ENCODE measurements at places on chromosomes 16 and 17.
A peak's percentile ranks its signal among the peaks of the same experiment; 100 is the strongest.

DNA sequence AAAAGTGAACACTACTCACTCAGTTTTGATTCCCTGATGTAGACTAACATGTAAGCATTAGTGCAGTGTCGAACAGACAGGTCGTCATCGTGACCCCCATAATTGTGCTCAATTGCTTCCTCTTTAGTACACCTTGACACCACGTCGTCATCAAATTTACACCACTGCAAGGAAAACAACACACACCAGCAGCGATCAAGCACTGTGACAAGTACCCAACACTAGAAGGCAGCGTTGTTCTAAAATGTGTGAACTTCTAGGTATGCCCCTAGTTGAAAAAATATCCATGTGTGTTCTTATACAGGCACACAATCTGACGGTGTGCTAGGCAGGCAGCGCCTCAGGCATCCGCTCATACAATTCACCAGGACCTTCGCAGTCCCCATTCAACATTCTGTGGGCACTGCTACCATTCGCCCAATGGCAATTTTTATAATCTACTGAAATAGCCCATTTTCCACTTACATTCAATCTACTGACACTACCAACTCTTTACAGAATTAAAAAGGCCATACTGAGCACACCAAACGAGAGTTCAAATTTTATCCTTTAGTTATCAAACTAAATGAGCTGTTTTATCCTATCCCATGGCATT lies 23.1 kb downstream of the LITAFD start:
- peak; percentile 54 for DNase-seq

- peak; percentile 16 for DNase-seq
Measured at GRCh38 chr16:57380671-57381462, 8.6 kb downstream of the CX3CL1 start.

- DNase-seq = peak; percentile 4
Measured at GRCh38 chr17:73119631-73120030, 27.1 kb upstream of the SLC39A11 start.

DNA sequence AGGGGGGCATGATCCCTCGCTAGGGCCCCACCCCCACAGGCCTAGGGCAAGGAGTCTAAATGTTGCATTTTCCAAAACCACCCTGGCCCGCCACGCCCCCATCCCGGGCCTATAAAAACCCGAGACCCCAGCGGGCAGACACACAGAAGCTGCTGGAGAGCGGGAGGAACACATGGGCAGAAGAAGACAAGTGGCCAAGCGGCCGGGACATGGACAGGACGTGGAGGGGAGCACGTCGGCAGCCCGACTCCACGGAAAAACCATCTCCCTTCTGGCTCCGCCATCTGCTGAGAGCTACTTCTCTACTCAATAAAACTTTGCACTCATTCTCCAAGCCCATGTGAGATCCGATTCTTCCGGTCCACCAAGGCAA lies 34.1 kb upstream of the ENPP7 start:
- no peak for DNase-seq

- no peak for DNase-seq
Measured at GRCh38 chr16:10769381-10769780, 25.7 kb downstream of the NUBP1 start.

DNA sequence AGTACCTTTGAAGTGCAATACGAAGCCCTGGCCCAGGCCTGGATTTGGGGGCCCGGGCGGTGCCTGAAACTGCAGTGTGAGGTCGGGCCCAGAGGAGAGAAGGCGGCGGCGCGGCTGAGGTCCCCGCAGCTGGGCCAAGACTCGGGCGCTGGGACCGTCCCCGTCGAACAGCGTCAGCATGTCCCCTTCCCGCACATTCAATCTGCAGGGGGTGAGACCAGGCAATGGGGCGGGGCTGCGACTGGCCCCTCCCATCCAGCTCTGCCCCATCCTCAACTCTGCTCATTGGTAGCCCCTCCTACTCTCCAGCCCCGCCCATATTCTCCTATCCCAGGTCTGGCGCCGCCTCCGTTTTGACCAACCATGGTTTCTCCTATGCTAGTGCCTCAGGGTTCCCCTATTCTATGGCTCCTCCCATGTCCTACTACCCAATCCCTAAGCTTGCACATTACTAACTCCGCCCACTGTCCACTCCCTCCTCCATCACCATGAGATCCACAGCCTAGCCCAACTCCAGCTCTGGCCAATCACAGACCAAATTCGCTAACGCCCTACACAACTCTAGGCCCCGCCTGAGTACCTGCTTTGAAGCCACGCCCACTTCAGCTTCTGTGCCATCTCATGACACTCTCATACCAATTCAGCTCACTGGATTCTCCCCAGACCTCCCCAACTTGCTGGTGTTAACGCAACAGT lies 14.4 kb upstream of the CDIPT start:
- peak; percentile 56 for DNase-seq

DNA sequence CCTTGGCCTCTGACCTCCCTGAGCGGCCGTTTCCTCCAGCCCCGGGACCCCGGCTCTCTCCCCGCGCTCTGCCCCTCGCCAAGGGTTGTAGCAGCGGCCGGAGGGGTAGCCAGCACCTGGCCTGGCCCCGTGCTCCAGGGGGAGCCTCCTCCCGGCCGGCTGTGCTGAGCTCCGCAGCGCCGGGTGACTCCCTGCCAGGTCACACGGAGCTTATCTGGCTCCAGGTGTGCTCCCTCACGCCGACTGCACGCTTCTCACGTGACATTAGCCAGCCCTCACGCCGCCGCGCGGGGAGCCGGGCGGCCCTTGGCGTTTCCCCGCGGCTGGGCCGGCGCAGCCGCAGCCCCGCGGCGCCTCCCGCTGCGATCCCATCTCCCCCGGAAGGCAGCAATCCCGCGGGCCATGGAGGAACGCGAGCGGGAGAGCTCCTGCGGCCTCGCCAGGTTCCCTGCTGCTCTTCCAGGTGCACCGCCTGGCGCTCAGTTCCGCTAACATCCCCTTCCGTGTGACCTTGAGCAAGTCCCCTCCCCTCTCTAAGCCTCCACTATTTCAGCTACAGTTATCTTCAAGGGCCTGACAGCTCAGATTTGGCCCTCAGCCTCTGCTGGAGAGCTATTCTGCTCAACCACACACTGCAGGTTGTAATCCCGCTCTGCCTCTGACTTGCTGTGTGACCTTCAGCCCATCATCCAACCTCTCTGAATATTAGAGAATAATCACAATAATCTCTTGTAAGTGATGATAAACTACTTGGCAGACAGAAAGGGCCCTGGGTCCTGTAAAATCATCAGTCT lies 3.4 kb downstream of the MYO18A start:
- DNase-seq = peak; percentile 51

DNA sequence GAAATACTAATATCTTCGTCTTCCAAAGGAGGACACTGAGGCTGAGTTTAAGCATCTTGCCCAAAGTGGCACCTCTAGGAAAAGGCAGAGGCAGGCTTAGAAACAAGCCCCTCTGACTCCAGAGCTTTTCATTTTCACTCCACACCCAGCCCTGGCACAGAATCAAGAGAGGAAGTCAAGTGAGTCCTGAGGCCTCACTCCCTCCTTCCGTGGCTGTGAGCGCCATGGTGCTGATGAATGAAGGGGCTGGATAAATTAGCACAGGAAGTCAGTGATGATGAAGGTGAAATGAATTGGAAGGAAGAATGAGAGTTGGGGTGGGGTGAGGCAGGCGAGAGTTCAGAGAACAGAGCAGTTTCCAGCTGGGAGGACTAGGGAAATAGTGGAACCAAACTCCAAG lies 179.3 kb downstream of the TMEM132E start:
- DNase-seq = no peak
